ENCODE measurements at places on chromosomes 6 and 20.

DNA sequence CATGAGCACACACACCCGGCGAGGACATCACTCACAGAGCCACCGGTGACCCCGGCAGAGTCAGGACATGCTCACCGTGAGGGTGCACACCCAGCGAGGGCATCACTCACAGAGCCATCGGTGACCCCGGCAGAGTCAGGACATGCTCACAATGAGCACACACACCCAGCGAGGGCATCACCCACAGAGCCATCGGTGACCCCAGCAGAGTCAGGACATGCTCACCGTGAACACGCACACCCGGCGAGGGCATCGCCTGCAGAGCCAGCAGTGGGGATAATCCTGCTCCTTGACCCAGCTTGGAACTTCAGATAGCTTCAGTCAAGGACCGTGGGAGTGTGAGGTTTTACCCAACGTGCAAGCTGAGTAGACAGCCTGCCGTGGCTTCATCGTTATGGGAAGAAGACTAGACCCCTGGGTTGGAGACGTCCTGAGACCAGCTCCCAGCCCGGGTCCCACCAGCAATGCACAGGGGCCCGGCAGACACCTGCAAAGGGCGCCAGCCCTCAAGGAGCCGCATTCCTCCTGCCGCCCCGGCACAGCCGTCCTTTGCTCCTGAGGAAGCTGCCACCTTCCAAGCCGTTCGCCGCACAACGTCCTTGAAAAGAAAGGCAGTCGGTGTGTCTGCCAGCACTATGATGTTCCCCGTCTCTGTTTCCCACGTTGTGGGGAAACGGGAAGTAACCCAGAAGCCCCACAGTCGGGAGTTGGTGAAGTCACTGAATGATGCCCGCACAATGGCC, 192.3 kb downstream of the DLL1 start:
- DNase-seq = no peak

- peak; percentile 6 for DNase-seq
These were observed 634 bp downstream of the ITPA start for GRCh38 chr20:3209946-3210317.

GRCh38 chr6:32972353-32973143, 4.2 kb downstream of the BRD2 start:
- no peak for DNase-seq

DNA sequence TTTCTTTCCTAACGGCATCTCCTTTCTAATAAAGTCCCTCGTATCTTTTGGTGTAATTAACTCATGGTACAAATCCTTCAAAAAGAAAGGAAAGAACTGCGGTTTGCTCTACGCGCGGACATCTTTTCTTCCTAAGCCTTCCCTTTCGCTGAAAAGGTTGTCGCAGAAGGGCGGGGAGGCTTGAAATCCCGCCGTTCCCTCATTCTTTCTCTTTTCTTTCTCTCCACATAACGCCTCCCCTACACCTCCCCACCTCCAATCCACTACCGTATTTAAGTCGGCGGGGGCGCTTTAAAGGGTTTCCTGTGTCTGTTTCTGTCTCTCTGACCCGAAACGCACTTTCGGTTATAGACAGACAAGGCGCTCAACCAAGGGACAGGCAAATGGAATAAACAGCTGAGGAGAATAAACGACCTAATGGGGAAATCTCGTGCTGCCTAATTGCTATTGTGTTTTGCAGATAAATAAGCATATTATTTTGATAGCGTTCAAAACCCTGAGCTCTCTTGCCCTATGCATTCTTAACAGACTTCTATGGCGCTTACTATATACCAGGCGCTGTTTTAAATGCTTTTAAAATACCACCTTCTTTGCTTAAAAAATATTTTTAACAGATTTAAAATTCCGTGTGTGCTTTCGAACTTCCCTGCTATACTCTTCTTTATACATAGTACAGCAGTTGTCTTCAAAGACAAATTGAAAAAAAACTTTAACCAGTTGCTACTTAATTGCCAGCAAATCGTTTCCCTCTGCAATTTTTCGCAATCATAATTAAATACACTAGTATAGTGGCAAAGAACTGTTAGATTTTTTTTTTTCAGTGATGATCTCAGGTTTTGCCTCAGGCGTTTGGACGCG, 2.5 kb upstream of the HEY2 start:
- DNase-seq = peak; percentile 79

- DNase-seq = peak; percentile 47
These were observed 453 bp downstream of the KCNQ5 start for GRCh38 chr6:72622094-72622940.

Data from astrocyte of the spinal cord (primary cell).